Liver (tissue), 10 donors: ENCODE measurements at places on chromosomes 7 and 10. TPM values are rescaled to one million over a fixed set of nuclear protein-coding genes. Genes with fewer than 3 reads are reported as not detected.

The NUTM2D gene
- total RNA-seq: 1.8 TPM

The NANOS1 gene
- 0.08 TPM for total RNA-seq

The PUS7 gene
- 17.2 TPM for total RNA-seq

The CALML3 gene
- total RNA-seq: not detected

The NEURL1 gene
- total RNA-seq: 0.17 TPM

The LDB3 gene
- total RNA-seq: 0.42 TPM

The RAB18 gene
- 21.9 TPM for total RNA-seq

The RAB19 gene
- total RNA-seq: 0.17 TPM

The PRTFDC1 gene
- total RNA-seq: 1.1 TPM

The ADARB2 gene
- 0.70 TPM for total RNA-seq

The DNAH11 gene
- 0.05 TPM for total RNA-seq

The SPAM1 gene
- not detected for total RNA-seq

The HOXA1 gene
- total RNA-seq: 0.28 TPM

The FANK1 gene
- not detected for total RNA-seq

The ITIH5 gene
- total RNA-seq: 1.3 TPM

The AKAP9 gene
- 97.7 TPM for total RNA-seq
